ENCODE measurements at places on chromosomes 4 and X.

DNA sequence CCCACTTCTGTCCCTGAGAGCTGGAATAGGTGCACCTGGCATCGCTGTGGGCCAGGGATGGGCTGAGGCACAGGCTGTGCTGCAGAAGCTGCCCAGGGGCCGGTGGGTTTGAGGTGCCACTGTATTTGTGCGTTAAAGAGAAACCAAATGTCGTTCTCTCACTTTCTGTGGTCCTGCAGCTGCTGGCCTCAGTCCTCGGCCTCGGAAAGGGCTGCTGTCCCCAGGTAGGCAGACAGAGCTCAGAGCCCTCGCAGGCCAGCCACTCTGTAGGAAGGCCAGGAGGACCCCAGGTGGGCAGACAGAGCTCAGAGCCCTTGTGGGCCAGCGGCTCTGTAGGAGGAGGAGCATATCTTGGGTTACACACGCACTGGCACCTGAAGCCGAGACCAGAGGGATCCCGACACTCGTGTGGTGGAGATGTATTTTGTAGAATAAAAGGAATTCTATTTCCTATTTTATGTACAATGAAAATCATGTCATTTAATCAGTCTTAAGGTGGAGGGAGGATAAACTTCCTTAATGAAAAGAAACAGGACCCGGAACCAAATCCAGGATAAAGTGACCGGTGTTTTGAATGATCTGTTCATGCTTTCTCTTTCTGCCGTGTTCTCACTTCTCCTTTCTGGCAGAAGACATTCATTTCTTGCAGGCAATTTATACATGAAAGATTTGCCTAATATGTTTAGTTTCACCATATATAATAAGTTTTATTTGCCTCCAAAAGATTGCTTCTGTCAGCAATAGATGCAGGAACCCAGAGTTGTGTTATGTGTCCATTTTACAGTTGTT, 54.4 kb upstream of the HGFAC start:
- DNase-seq = no peak

- DNase-seq = no peak
Measured at GRCh38 chr4:150647008-150647407, 65.1 kb downstream of the MAB21L2 start.

DNA sequence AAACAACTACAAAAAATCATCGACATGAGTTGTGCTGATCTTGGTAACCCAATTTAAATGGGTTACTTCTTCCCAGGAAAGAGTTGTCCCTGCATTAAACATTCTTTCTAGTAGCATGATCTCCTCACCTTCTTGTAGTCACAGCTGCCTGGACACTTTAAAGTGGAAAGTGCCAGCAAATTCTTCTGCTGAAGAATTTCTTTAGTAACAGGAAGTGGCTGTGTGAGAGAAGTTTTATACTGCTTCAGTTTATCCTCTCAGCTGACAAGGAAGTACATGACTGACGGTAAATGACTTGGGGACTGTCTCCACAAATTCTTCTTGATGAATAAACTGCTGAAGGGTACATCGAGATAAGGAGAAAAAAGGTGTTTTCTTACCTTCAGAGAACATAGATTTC, 18.2 kb upstream of the TNIP3 start:
- DNase-seq = no peak

- no peak for DNase-seq
Measured at GRCh38 chr4:53694666-53695065, 103.4 kb upstream of the LNX1 start.

- peak; percentile 98 for DNase-seq
Measured at GRCh38 chr4:80072744-80073472, at the start of gene ANTXR2. Gene ANTXR2 (minus strand): TSS chr4:80073229. CDS start chr4:80072560, 669 bp downstream.

GRCh38 chrX:13165266-13166189, 121.1 kb upstream of the FAM9C start:
- no peak for DNase-seq

- peak; percentile 30 for DNase-seq
Measured at GRCh38 chrX:104315555-104315954, 60.8 kb upstream of the ESX1 start.

GRCh38 chrX:22666441-22666840, 333.3 kb upstream of the DDX53 start:
- peak; percentile 39 for DNase-seq

GRCh38 chr4:155954118-155954685, 536 bp upstream of the CTSO start:
- DNase-seq = no peak

All from foreskin fibroblast (primary cell).